ENCODE measurements at places on chromosomes 3 and 15. TPM values are rescaled to one million over a fixed set of nuclear protein-coding genes. Genes with fewer than 3 reads are reported as not detected.

GRCh38 chr3:67327582-67327981 is 326.8 kb downstream of the SUCLG2 start:
- no peaks in the 10 kb centered on the region for H3K27me3 ChIP-seq
- H3K4me3 ChIP-seq = no peak overlapping the region
- H3K4me1 ChIP-seq = no peaks in the 10 kb centered on the region
- H3K27ac ChIP-seq = no peak overlapping the region

DNA sequence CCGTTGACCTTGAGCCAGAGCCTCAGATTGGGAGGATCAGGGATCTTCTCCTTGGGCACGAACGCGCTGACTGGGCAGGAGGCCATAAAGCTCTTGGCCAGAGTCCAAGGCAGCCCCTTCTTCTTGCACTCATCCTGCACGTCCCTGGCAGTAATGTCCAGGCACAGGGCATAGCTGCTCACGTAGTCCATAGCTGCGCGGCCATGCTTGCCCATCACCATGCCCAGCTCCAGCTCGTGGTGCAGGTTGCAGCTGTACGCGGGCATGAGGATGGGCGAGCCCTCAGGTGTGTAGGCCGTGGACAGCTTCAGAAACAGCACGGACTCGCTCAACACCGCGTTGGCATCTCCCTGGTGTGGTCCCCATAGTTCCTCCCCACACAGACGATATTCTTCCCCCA is 17.9 kb upstream of the RPLP1 start:
- no peaks in the 10 kb centered on the region for H3K4me1 ChIP-seq
- no peaks in the 10 kb centered on the region for H3K36me3 ChIP-seq
- H3K27ac ChIP-seq = no peak overlapping the region
- H3K27me3 ChIP-seq = no peaks in the 10 kb centered on the region

DNA sequence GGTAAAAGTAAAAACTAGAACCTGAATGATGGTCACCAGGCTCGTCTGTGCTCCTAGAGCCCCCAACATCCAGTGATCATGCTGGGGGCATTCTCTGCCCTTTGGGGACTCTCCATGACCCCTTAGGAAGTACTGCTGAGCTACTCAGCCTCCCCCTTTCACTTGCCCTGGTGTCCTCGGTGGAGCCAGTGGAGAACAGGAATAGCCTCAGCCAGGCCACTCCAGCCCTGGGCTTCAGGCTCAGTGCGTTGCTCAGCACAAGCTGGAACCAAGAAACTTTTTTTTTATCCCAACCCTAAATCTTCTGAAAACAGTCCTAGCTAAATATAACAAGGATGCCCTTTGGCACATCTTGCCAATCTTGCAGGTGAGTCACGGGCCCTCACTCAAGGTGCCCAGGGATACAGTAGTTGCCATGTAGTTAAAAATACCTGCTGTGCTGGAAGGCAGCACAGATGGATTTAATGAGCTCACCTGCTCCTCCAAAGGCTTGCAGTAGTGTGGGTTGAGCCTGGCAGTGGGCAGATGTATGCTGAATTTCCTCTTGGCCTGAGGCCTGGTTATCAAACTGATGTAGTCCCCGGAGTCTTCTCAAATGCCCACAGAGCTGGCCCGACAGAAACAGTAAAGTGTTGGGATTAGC is 46.9 kb upstream of the TMEM158 start:
- no peaks in the 10 kb centered on the region for H3K27me3 ChIP-seq
- no peaks in the 10 kb centered on the region for H3K36me3 ChIP-seq
- H3K4me1 ChIP-seq = no peaks in the 10 kb centered on the region
- DNase-seq = no peak
- no peak overlapping the region for H3K27ac ChIP-seq

DNA sequence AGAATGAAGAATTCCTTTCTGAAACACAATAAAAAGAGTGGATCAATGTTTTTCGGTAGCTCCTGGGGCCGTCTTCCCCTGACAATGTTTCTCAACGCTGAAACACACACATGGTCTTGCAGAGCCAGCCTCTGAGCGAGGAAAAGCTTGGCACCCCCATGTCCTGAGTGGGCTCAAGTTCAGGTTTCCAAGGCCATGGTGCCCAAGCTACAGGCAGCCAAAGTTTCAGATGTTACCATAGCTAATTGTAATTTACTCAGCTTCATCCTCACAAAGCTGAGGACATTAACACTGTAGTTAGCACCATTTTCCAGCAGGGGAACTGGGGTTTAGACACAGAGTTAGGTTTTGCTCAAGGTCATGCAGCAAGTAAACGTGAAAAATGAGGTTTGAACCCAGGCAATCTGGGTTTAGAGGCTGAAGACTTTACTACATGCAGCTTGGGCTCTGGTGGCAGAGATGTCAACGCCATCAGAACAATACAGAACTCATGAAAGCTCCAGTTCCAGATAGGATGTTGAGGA is 199.1 kb downstream of the TJP1 start:
- H3K27me3 ChIP-seq = no peaks in the 10 kb centered on the region
- no peak overlapping the region for H3K27ac ChIP-seq
- no peaks in the 10 kb centered on the region for H3K36me3 ChIP-seq
- no peak overlapping the region for H3K4me3 ChIP-seq
- H3K4me1 ChIP-seq = no peaks in the 10 kb centered on the region
- no peak for DNase-seq

GRCh38 chr3:29708884-29709283 is 428.0 kb downstream of the RBMS3 start:
- H3K27ac ChIP-seq = no peak overlapping the region
- no peaks in the 10 kb centered on the region for H3K27me3 ChIP-seq
- H3K4me3 ChIP-seq = no peak overlapping the region
- H3K4me1 ChIP-seq = peaks cover 15% of the 10 kb centered on the region

- DNase-seq = no peak
- no peaks in the 10 kb centered on the region for H3K36me3 ChIP-seq
Measured at GRCh38 chr15:98745650-98746374, 97.5 kb downstream of the IGF1R start.

GRCh38 chr3:34056951-34057390 is 258.5 kb downstream of the PDCD6IP start:
- no peaks in the 10 kb centered on the region for H3K4me1 ChIP-seq
- H3K27me3 ChIP-seq = no peaks in the 10 kb centered on the region
- H3K36me3 ChIP-seq = no peaks in the 10 kb centered on the region

GRCh38 chr3:185915642-185916041 is 22.2 kb downstream of the TRA2B start:
- no peak overlapping the region for H3K27ac ChIP-seq
- no peaks in the 10 kb centered on the region for H3K27me3 ChIP-seq
- DNase-seq = no peak
- peaks cover 12% of the 10 kb centered on the region for H3K36me3 ChIP-seq

DNA sequence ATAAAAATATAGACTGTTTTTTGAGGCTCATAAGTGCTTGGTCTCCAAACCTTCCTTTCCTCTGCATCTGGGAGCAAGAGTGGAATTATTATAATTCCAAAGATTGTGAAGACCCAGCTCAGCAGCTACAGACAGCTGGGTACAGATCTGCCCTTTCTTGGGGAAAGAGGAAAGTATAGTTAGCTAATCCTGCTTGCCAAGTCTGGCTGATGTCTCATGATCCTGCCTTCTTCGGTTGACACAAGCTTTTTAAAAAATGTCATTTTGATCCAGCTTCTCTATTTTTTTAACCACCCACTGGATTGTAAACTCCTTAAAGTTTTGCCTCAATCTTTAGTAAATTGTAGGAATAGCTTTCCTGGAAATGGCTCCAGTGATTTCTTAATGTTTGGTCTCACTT is 181.1 kb downstream of the LRTM1 start:
- no peak overlapping the region for H3K4me3 ChIP-seq
- no peak overlapping the region for H3K27ac ChIP-seq
- H3K36me3 ChIP-seq = no peaks in the 10 kb centered on the region
- no peak for DNase-seq

DNA sequence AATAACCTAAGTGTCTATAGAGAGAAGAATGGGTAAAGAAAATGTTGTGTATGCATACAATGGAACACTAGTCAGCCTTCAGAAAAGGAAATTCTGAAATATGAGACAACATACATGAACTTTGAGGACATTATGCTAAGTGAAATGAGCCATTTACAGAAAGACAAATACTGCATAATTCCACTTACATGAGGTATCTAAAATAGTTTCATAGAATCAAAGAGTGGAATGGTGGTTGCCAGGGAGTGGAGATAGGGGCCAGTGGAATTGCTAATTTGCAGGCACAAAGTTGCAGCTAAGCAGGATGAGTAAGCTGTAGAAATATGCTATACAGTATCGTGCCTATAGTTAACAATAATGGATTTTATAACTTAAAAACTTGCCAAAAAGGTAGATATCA is 779.6 kb upstream of the ARPP21 start:
- no peaks in the 10 kb centered on the region for H3K27me3 ChIP-seq
- no peaks in the 10 kb centered on the region for H3K36me3 ChIP-seq
- H3K4me3 ChIP-seq = no peak overlapping the region
- no peaks in the 10 kb centered on the region for H3K4me1 ChIP-seq

DNA sequence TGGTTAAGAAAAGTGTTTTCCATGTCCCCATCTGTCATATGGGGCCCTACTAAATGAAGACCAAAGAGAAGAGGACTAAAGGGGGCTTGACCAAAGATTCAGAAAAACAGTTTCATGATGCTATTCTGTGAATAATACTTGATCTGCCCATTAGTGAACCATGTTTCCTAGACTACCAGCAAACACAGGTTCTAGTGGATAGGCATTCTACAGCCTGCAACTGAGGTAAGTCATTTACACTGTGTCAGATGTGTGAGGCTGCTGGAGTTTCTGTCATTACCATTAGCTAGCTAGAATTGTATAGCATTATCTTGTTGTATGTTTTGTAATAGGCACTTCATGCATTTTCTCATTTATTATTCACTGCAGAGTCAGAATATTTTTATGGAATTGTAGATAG is 6.6 kb downstream of the GPR171 start:
- DNase-seq = no peak
- no peaks in the 10 kb centered on the region for H3K27me3 ChIP-seq
- no peak overlapping the region for H3K27ac ChIP-seq

The CPA3 gene
- total RNA-seq = 3.8 TPM

The COL6A5 gene
- total RNA-seq = not detected

The CCR3 gene
- total RNA-seq = 0.48 TPM

Data from psoas muscle (tissue), 8 donors.